ENCODE measurements at places on chromosomes 7 and 10. TPM values are rescaled to one million over a fixed set of nuclear protein-coding genes. Genes with fewer than 3 reads are reported as not detected.

NODAL gene
- 0.43 TPM for total RNA-seq

HPSE2 gene
- total RNA-seq, result not detected

DNA sequence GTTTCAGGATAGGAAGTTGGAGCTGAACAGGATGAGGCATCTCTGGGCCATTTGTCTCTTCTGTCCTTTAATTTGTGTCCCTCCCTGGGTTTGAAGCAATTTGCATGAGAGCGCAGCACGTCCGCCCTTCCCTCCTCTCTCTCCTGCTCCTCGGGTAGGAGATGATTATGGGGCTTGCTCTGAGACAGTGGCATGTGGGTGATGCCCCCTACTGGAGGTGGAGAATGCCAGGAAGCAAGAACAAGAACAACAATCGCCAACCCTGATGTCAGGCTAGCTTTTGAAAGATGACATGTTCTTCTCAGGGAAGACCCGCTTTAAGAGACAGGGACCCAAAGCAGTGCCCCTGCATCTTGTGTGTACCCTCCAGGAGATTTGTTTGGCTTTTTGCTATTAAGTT, 63.9 kb upstream of the LOXL4 start:
- no peaks in the 10 kb centered on the region for H3K27me3 ChIP-seq
- H3K27ac ChIP-seq, result no peak overlapping the region
- H3K36me3 ChIP-seq, result no peaks in the 10 kb centered on the region
- H3K4me1 ChIP-seq, result no peaks in the 10 kb centered on the region
- no peak for DNase-seq

FRMD4A gene
- total RNA-seq, result 59.0 TPM

- no peak overlapping the region for H3K4me3 ChIP-seq
- H3K27ac ChIP-seq, result no peak overlapping the region
- DNase-seq, result no peak
- H3K4me1 ChIP-seq, result peaks cover 11% of the 10 kb centered on the region
Observed at GRCh38 chr10:100895346-100895745, 17.4 kb upstream of the SLF2 start.

- no peaks in the 10 kb centered on the region for H3K27me3 ChIP-seq
- peak; percentile 74 for DNase-seq
- H3K36me3 ChIP-seq, result no peaks in the 10 kb centered on the region
- no peaks in the 10 kb centered on the region for H3K4me1 ChIP-seq
Observed at GRCh38 chr10:10499839-10500238, 517.8 kb upstream of the CELF2 start.

DNA sequence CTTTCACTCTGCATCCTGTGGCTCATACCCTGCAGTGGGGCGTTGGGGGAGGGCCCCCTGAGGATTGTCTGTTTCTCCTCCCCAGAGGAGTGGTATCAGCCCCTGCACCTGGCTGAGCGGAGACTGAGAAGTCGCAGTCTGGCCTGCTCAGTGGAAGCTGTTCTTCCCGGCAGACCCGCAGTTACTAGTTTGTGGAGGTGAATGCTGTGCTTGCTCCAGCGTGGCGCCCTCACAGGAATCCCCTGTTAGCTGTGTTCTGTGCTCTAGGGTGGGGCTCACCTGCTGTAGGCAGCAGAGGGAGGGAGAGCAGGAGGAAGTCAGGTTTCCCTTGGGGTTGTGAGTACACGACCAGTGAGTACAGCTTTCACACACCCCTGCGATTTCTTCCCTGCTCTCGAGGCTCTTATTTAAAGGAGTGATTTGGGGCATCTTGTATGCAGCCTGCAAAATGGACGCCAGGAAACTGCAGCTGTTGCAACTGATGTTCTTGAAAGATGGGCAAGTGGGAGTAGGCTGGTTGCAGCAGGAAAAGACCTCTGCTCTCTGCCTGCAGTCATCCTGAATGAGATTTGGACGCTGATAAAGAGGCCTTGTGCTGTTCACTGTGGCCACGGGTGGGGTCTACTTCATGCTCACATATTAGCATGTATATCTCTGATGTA, 66.4 kb downstream of the HK1 start:
- H3K36me3 ChIP-seq, result no peaks in the 10 kb centered on the region
- no peak for DNase-seq
- H3K4me3 ChIP-seq, result no peak overlapping the region
- H3K27me3 ChIP-seq, result no peaks in the 10 kb centered on the region

DNA sequence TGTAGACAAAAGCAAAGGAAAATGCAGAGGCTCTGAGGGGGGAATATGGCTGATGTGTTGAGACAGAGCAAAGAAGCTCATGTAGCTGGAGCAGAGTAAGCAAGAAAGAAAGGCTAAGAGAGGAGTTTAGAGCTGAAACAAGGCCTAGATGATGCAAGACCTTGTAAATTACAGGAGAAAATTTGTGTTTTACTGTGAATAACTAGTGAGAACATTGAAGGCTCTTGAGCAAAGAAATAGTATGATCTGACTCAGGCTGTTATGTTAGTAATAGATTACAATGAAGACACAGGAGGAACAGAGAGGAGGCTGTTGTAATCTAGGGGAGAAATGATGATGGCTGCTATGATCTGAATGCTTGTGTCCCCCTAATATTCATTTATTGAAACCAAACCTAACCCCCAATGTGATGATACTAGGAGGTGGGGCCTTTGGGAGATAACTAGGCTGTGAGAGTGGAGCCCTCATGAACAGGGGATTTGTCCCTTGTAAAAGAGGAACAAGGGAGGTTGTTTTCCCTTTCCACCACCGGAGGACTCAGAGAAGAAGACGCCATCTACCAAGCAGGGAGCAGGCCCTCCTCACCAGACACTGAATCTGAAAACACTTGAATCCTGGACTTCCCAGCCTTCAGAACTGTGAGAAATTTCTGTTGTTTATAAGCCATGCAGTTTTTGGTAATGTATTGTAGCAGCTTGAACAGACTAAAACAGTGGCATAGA, 394.9 kb downstream of the HTR7 start:
- no peaks in the 10 kb centered on the region for H3K4me1 ChIP-seq
- H3K27me3 ChIP-seq, result no peaks in the 10 kb centered on the region
- no peak overlapping the region for H3K27ac ChIP-seq
- H3K36me3 ChIP-seq, result no peaks in the 10 kb centered on the region
- H3K4me3 ChIP-seq, result no peak overlapping the region
- no peak for DNase-seq

SNX8 gene
- total RNA-seq, result 28.9 TPM

DNA sequence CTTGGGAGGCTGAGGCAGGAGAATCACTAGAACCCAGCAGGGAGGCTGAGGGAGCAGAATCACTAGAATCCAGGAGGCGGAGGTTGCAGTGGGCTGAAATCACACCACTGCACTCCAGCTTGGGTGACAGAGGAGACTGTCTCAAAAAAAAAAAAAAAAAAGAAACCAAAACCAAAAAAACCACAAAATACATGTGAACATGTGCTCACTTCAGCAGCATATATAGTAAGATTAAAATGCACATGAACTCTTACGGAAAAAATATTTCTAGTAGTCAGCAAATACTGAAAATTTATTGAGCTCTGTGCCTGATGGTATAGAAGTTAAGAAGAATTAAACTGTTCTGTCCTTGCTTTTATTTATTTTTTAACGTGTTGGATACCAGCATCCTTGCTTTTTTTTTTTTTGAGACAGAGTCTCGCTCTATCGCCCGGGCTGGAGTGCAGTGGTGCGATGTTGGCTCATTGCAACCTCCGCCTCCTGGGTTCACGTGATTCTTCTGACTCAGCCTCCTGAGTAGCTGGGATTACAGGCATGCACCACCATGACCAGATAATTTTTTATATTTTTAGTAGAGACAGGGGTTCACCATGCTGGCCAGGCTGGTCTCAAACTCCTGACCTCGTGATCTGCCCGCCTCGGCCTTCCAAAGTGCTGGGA, 9.6 kb upstream of the ZNF487 start:
- no peaks in the 10 kb centered on the region for H3K27me3 ChIP-seq
- H3K4me3 ChIP-seq, result no peak overlapping the region
- no peaks in the 10 kb centered on the region for H3K36me3 ChIP-seq
- H3K4me1 ChIP-seq, result no peaks in the 10 kb centered on the region
- H3K27ac ChIP-seq, result no peak overlapping the region

BPGM gene
- 37.4 TPM for total RNA-seq

GRCh38 chr10:124205432-124205831, 112.0 kb upstream of the CHST15 start:
- H3K36me3 ChIP-seq, result no peaks in the 10 kb centered on the region
- no peak overlapping the region for H3K4me3 ChIP-seq
- no peaks in the 10 kb centered on the region for H3K4me1 ChIP-seq
- H3K27me3 ChIP-seq, result peaks cover 2% of the 10 kb centered on the region
